ENCODE measurements at places on chromosomes 11 and 22. TPM values are rescaled to one million over a fixed set of nuclear protein-coding genes. Genes with fewer than 3 reads are reported as not detected.
A peak's percentile ranks its signal among the peaks of the same experiment; 100 is the strongest.

Gene HPS5
- 14.1 TPM for total RNA-seq

- no peaks in the 10 kb centered on the region for H3K27me3 ChIP-seq
- no peak overlapping the region for H3K4me3 ChIP-seq
- no peaks in the 10 kb centered on the region for H3K36me3 ChIP-seq
- no peak overlapping the region for H3K27ac ChIP-seq
- no peak for DNase-seq
- no peaks in the 10 kb centered on the region for H3K4me1 ChIP-seq
These were observed 45.5 kb downstream of the CELSR1 start for GRCh38 chr22:46491946-46492345.

DNA sequence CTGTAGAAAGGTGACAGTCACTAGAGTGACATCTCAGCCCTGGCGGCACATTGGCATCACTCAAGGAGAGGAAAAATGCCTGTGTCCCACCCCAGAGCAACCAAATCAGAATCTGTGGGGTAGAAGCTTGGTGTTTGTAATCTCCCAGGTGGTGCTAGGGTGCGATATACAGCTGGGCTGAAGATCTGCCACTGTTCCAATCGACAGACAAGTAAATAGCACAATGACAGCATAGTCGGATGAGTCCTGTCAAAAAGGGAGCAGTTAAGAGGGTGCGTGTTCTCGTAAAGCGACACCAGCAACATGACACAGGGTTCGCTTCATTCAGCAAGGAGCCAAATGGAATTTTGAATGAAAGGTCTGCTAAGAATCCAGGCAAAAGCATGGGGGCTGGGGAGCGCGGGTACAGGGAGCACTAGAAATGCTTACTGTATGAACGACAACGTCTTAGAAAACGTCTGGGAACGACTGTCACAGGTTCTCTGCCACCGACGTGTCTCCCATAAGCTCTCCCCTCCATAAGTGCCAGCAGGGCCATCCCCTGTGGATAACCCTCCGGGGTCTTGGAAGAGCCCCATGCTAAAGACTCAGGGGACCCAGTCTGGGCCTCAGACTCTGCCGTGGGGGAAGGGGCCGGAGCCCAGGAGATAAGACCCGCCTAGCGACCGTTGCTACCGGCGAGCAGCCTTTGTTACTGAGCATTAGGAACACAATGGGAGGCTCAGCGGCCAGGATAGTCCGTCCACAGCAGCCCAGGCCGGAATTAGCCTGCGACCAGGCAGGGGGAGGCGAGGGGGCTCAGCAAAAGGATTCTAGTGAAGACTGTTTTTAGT, 20.8 kb downstream of the ADA2 start:
- no peak for DNase-seq
- H3K4me3 ChIP-seq: peak overlapping the region; percentile 48
- H3K4me1 ChIP-seq: peaks cover 13% of the 10 kb centered on the region
- peak overlapping the region; percentile 55 for H3K27ac ChIP-seq

DNA sequence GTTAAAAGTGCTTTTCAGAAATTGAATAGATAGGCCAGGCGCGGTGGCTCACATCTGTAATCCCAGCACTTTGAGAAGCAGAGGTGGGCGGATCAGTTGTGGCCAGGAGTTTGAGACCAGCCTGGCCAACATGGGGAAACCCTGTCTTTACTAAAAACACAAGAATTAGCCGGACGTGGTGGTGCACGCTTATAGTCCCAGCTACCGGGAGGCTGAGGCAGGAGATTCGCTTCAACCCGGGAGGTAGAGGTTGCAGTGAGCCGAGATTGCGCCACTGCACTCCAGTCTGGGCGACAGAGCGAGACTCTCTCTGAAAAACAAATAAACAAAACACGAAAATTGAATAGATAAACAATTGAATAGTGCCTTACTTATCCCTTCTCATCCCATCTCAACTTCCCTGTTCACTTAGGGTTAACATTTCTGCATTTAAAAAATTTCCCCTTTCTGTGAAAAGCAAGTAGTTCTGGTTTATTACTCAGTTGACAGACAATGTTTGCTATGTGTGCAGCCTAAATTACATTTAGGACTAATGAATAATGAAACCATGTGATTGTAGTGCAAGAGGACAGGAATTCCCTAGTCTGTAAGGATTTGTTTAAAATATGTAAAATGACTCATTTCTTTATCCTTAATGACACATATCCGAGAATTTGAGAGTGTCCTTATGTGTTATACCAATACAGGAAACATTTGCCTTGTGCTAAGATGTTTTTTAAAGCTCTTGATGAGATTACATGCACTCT, 6.0 kb downstream of the RNF169 start:
- H3K27me3 ChIP-seq: no peaks in the 10 kb centered on the region
- H3K4me3 ChIP-seq: no peak overlapping the region
- H3K27ac ChIP-seq: peak overlapping the region; percentile 86
- DNase-seq: peak; percentile 92
- no peaks in the 10 kb centered on the region for H3K36me3 ChIP-seq

Gene TMEM191C
- 1.2 TPM for total RNA-seq

Gene SOX6
- total RNA-seq: 0.14 TPM

DNA sequence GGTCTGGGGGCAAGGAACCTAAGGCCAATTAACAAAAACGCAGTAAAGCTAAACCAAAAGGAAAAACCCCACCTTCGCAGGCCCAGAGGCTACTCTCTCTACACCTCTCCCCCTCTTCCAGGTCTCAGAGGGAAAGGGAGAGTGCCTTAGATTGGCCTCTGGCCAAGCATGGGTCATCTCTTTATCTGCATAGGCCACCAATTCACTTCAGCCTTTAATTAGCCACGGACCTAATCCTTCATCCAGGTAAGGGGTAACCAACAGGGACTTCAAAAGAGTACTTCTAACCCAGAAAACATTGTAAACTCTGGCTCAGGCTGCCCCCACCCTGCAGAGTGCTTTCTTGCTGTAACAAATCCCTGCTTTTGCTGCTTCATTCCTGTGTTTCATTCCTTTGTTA, 9.4 kb downstream of the VSTM5 start:
- H3K4me3 ChIP-seq: no peak overlapping the region
- H3K27ac ChIP-seq: no peak overlapping the region
- no peaks in the 10 kb centered on the region for H3K4me1 ChIP-seq
- DNase-seq: no peak
- H3K36me3 ChIP-seq: no peaks in the 10 kb centered on the region

DNA sequence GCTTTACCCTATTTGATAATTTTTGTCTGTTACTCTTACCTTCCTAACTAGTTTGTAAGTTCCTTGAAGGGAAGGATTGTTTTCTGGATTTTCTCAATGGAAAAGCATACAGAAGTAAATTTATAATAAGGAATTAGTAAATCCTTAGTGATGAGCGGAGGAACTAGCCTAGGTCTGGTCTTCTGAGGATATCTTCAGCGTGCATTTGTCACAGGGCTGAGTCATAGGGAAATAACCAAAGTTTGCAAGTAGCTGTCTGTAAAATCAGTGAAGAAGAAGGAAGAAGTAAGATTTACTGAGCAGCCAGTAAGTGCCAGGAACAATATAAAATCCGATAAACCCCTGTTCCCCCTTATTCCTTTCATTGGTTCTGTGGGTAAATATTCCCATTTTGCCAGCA, 162.7 kb upstream of the SORL1-AS1 start:
- peaks cover 13% of the 10 kb centered on the region for H3K4me1 ChIP-seq
- no peak overlapping the region for H3K27ac ChIP-seq
- no peak overlapping the region for H3K4me3 ChIP-seq
- H3K27me3 ChIP-seq: no peaks in the 10 kb centered on the region
- no peaks in the 10 kb centered on the region for H3K36me3 ChIP-seq
- no peak for DNase-seq

DNA sequence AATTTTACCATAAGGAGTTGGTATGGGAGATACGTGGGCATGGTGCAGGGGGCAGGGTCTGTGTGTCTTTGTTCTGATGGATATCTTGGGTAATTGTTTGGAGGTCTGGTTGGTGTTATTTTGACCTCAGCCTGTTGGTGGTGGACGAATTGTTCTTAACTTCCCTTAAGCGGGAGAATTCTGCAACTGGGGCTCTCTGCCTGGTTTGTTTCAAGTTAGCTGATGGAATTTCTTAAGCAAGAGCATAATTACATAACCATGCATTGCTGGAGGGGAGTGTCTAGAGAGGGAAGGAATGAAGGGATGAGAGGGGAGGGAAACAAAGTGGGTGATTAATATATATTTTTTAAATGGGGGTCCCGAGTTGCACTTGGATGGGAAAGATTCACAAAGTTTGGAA, 908.5 kb upstream of the RAG2 start:
- H3K27me3 ChIP-seq: no peaks in the 10 kb centered on the region
- no peak for DNase-seq
- H3K36me3 ChIP-seq: no peaks in the 10 kb centered on the region
- H3K4me3 ChIP-seq: no peak overlapping the region
- no peaks in the 10 kb centered on the region for H3K4me1 ChIP-seq

- H3K4me3 ChIP-seq: no peak overlapping the region
- DNase-seq: no peak
- H3K36me3 ChIP-seq: no peaks in the 10 kb centered on the region
- no peaks in the 10 kb centered on the region for H3K27me3 ChIP-seq
- peaks cover 7% of the 10 kb centered on the region for H3K4me1 ChIP-seq
These were observed 5.1 kb upstream of the ARSA start for GRCh38 chr22:50633086-50633485.

DNA sequence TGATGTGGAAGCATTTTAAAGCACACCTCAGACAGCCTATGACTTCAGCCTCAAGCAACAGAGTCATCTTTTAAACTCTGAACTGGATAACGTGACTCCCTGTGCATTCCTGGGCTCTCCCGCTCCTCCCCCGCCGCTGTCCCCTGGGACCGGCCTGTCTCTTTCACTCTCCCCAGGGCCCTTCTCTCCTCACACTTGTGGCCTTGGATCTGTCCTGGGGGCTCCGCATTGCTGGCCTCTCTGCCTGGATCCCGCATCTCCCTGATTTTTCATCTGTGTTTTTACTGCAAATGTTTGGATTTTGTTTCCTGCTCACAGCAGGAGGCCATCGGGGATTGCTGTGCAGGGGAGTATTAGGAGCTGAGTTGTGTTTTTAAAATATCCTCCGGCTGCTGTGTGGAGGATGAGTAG, 15.4 kb downstream of the C11orf24 start:
- no peaks in the 10 kb centered on the region for H3K27me3 ChIP-seq
- peaks cover 2% of the 10 kb centered on the region for H3K4me1 ChIP-seq
- no peak for DNase-seq
- H3K4me3 ChIP-seq: no peak overlapping the region
- no peaks in the 10 kb centered on the region for H3K36me3 ChIP-seq

Gene HTR3B
- total RNA-seq: not detected

All from endothelial cell of umbilical vein (primary cell).